ENCODE measurements at places on chromosomes 11 and 22.

DNA sequence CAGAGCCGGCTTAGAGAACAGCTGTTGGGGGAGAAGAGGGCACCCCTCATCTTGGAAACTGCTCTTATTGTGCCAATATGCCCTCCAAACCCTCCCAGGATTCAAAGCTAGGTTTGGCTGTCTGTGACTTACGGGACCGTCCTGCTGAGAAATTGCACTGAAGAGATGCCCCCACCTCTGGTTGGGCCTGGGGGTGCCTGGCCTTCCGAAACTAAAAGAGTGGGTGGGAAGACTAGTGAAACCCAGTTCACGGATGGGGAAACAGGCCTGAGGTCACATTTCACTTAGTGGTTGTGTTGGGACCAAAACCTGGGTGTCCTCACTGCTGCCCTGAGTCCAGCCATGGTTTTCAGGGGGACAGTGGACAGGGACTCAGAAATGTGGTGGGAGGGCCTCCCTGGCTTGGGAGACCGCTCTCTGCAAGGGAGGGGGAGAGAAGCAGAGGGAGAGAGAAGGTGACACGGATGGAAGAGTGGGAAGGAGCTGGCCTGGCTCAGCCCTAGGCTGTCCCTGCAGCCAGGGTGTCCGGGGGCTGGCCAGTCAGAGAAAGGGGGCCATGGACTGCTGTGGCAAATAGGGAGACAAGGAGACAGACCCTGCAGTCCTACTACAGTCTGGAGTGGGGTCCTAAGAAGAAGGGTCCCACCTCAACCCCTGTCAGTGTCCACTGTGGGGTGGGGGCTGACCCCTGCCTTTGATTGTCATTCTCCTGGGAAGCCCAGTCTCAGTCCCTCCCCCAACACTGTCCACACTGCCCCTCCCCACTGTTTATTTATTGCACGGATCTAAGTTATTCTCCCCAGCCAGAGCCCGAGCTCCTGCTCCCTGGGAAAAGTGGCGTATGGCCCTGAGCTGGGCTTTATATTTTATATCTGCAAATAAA, 13.6 kb downstream of the MAFF start:
- no peak for DNase-seq

GRCh38 chr11:15941206-15941770, 415.1 kb downstream of the SOX6 start:
- no peak for DNase-seq

DNA sequence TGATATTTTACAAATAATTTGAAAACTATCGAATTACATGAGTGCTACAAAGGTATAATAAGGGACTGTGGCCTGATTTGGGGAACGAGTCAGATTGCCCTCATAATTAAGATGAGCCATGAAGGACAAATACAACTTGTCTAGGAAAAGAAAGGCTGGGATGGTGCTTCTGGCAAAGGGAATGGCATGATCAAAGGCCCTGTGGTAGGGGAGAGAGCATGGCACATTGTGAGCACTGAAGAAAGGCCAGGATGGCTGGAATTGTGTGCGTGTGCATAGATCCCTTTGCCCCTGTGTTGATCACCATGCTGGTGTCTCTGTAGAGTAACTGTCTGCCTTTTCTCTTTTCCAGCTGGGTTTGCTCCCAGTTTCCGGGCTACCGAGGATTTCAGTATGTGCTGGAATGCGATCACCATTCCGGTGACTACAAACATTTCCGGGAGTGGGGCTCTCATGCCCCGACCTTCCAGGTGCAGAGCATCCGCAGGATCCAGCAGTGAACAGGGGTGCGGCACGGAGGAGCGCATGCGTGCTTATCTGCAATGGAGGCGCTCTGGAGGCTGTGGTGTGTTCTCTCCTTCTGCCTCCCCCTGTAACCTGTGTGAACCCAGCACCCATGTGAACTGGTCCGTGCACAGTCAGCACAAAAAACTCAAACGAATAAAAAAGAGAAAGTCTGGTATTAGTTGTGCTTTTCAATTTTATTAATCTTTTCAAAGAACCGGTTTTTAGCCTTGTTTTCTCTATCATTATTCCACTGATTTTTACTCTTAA, 8.4 kb downstream of the CRYBA4 start:
- DNase-seq = no peak

DNA sequence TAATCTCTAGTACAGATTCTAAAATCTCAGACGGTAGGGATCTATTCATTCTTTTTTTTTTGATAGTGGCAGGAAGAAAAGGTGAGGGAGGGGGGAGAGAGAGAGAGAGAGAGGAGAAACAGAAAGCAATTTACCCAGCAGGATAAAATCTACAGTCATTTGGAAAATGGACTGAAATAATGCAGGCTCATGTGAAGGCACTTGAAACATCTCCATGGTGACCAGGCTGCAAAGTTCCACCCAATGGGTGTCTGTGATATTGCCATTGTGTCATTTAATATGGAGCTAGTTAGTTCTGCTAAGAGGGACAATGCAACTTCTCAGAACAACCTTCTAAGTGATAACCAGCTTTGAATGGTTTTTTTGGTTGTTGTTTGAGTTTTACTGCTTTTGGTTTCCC, 165.2 kb upstream of the RAG2 start:
- no peak for DNase-seq

DNA sequence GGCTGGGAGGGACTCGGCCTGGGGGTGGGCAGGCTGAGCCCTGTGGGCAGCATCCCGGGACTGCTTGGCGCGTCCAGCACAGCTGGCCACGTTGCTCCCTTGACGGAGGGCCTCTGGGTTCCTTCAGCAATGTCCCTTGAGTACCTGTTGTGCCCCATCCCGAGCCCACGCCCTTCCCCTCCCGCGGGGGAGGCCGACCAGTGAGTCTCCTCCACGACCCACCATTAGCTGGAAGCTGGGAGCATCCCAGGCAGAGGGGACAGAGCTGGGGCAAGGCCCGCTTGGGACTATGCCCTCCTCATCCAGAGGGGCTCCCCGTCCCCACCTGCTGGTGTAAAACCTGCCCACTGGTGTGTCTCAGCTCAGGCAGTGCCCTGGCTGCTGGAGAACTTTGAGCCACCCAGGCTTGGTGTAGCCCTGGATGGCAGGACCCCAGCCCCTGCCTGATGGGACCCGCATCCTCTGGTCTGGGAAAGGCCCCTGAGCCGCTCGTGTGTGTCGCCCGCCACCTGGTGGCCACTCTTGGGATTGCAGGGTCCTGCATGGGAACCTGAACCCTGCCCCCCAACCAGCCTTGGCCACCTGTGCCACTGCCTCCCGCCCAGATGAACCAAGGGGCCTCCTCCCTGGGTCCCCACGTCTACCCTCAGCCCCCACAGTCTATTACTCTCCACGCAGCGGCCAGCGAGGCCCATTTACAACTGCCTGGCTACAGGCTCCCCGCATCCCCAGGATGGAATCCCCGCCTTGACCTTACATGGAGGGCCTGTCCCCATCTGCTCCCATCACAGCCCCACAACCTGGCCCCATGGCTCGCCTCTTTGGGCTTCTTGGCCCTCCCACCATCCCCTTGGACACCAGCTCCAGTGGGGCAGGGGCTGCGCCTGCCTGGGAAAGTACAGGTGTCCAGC, 16.6 kb upstream of the ARHGAP8 start:
- peak; percentile 92 for DNase-seq

- no peak for DNase-seq
Measured at GRCh38 chr11:59558270-59558643, 46.9 kb downstream of the OR4D9 start.

DNA sequence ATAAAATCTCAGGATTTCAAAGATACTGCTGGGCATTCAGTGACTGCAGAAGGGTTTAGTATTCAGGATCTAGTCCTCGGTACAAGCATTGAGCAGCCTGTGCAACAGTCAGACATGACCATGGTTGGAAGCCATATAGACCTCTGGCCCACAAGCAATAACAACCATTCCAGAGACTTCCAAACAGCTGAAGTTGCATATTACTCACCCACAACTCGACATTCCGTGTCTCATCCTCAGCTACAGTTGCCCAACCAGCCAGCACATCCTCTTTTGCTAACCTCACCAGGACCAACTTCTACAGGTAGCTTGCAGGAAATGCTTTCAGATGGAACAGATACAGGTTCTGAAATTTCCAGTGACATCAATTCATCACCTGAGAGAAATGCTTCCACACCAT, 156.8 kb downstream of the C11orf91 start:
- DNase-seq = no peak

GRCh38 chr22:27419473-27419872, 382.1 kb downstream of the MN1 start:
- DNase-seq = no peak

GRCh38 chr11:32792948-32793475, 1.4 kb downstream of the CCDC73 start:
- DNase-seq = peak; percentile 43

DNA sequence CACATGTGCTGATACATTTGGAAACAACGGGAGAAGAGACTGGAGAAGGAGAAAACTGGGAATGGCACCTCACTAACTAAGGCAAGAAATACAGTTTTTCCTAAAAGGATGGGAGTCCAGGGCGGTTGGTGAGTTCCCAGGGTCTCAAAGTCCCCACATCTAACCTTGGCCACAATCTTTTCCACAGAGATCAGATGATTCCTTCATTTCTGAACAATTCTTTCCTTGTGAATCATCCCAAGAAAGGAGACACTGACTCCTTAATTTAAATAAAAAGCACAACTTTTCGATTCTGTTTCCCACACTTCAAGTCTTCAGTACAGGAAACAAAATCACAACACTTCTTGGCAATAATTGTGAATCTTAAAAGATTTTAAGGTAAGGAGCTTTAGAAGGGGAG, 384.7 kb downstream of the DCDC1 start:
- no peak for DNase-seq

DNA sequence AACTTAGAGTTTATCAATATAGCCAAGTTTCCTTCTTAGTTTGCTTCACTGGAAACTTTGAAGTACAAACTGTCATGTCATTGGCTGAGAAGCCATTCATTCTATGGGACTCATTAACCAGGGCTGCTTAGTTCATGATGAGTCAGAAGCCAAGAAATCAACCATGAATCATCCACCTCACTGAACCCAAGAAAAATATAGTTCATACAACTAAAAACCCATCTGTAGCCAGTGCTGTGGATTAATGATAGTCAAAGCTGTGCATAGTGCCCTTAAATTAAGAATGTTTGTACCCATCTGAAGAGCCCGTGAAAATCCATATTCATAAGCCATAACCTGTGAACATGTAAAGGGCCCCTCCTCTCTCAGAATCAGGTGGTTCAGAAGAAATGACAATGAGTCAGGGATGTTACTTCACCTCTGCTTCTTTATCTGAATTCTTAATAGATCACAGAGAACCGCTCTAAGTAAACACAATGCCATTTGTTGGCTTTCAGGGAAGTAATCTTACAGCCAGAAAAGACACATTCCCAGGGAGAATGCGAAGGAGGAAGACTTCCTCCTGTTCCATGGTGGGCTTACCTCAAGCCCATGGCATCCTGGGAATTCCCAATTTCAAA, 25.4 kb downstream of the MMP20 start:
- DNase-seq = no peak

- no peak for DNase-seq
Measured at GRCh38 chr22:33599596-33599995, 320.7 kb downstream of the LARGE1 start.

GRCh38 chr11:11374358-11375148, 21.5 kb upstream of the CSNK2A3 start:
- peak; percentile 8 for DNase-seq

DNA sequence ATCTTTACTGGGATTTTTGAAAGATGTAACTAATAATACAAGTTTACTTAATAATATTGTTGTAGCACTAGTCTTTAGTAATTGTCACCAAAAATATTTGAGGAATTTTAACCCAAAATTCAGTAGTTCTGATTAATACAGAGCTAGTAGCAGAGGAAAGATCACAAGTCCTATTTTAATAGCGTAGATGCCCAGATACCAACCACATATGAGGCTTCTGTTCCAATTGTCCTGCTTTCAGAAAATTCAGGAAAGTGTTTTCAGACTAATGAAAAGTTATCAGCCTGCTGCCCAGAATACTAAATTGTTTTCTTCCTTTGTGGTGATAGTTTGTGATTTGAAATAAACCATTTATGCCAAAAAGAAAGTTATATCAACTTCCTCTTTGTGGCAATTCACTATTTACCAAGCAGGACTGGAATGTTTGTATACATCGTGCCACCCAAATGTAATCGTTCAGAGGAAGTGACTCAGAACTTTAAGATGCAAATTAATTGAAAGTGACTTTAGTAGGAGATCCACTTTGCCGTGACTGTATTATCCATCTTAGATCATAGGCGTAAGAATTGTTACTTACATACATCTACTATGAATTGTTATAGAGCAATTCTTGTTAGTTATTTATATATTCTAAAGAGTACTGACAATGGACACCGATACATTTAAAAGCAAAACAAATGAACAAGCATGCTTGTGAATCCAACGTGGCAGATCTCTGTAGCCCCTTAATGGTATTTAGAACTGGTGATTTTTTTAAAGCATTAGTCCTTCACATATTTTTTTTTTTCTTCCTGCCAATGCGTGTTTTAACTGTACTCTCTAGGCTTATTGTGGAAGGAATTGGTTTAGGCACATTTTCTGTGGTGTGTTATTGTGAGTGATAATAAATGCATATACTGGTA, 231.0 kb downstream of the DDX10 start:
- DNase-seq = no peak

- DNase-seq = no peak
Measured at GRCh38 chr11:92580908-92581307, 356.3 kb downstream of the FAT3 start.

DNA sequence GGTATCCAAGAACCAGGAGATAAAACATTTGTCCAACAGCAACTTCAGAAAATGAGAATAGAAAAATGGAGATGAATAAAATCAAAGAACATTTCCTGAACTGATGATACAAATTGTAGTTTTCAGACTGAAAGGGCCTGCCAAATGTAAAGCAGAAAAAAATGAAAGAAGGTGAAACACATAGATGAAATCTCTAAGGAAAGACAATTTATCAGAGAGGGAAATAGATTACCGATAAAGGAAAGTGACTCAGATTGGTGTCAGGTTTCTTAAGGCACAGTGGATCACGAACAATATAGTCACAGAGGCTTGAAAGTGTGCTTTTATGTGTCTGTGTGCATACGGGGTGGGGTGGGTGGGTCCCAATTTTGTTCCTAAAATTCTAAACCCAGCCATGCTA, 4.1 kb upstream of the STT3A start:
- no peak for DNase-seq

- no peak for DNase-seq
Measured at GRCh38 chr22:44045145-44045544, 21.0 kb downstream of the PARVB start.

DNA sequence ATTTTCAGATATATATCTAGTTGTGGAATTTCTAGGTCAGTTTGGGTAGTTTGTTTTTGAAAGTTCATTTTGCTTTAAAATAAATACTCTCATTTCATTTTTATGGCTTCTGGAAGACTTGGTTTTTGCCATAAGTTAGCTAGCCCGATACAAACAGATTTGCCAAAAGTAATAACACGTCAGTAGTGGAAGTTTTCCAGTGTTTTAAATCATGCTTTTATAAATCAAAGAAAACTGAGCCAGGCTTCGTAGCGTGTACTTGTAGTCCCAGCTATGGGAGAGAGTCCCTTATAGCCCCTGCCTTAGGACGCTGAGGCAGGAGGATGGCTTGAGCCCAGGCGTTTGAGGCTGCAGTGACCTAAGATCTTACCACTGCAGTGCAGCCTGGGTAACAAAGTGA, 21.7 kb upstream of the MICALL1 start:
- no peak for DNase-seq

- no peak for DNase-seq
Measured at GRCh38 chr22:28808716-28809355, 8.5 kb upstream of the XBP1 start.

- DNase-seq = no peak
Measured at GRCh38 chr11:101390539-101390938, 193.3 kb downstream of the TRPC6 start.

Measured in stimulated activated effector memory CD8-positive, alpha-beta T cell treated with anti-CD3 and anti-CD28 coated beads, Interleukin-12 subunit alpha, Interleukin-12 subunit beta, amount 100 ng/mL, for 72 hours (primary cell).